ENCODE measurements at places on chromosomes 6 and 20. TPM values are rescaled to one million over a fixed set of nuclear protein-coding genes. Genes with fewer than 3 reads are reported as not detected.

DNA sequence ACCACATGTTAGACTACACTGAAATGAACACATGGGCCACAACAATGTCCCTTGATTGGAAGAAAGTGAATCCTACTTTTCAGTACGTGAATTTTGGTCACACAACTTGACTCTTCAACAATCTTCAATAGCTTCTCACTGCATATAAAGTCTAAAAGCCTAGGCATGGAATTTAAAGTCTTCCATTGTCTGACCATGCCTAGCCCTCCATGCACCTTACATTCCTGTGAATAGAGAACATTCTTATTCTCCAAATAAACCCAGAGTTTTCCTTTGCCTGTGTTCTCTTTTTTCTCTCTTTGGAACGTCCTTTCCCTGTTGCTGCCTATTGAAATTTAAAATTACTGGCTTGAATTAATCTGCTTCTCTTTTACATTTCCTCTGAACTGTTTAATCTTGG is 207.5 kb downstream of the ASCC3 start:
- no peak for DNase-seq

SEMG1 gene
- not detected for total RNA-seq

GRCh38 chr6:4670824-4671409 is 105.3 kb upstream of the CDYL start:
- no peak for DNase-seq

- DNase-seq: no peak
These were observed 28.6 kb downstream of the CEP43 start for GRCh38 chr6:167027772-167028171.

DNA sequence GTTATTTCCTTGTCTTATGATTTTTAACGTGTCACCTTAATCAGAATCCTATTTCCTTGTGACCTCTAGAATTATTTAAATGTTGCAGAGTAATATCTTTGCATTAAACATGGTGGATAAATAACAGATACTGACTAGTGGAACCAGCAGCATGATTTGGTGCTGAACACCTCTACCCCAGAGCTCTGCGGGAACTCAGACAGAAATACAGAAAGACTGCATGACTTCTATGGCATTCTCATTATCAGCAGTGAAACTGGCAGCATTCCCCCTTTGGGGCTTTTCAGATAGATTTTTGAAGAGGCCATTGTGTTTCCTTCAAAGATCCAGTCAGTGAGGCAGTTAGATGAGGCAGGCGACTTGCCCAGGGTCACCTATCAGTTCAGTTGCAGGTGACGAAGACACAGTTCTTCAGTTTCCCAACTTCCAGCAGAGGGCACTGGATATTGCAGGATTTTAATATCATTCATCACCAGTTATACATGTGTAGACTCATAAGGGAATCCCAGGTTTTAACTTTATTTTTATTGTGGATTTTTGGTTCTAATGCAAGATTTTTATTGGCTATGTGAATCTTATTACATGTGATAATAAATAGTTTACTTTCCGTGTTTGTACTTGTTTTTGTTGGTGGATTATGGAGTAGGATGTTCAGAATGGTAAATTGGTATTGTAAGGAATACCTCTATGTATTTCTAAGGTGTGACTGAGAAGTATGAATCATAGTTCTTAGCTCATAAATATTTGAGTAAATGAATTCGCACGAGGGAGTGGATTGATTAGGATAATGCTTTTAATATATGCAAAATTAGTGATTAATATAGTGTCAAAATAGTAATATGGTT is 81.3 kb downstream of the AFDN start:
- peak; percentile 8 for DNase-seq

- no peak for DNase-seq
These were observed 180.7 kb upstream of the GGTLC1 start for GRCh38 chr20:24169256-24169655.

DNA sequence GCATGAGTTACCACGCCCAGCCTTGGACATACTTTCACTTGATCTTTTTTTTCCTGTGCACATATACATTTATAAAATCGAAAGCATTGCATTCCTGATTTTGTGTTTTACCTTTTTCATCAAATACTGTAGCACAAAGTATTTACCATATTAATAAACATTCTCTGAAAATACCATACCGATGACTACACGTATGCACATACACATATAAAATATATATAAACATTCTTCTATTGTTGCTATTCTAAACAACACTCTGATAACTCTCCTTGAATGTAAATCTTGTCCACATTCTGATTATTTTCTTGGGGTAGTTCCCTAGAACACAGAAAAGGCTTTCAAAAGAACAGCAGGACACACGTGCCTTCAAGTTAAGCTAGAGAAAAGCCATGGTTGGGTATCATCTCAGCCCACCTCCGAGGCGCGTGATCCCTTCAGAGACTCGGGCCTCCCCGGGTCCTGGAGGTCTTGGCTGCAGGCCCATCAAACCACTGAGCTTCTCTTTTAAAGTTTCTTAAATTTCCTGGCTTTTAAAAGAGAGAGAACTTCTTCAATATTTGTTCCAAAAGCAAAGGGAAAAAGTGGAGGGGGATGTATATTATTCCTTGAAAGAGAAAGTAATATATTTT is 198.1 kb downstream of the MYLK4 start:
- DNase-seq: no peak

TBXT gene
- total RNA-seq: not detected

- no peak for DNase-seq
These were observed 65.9 kb upstream of the FBXL4 start for GRCh38 chr6:99013661-99014060.

Data from activated naive CD4-positive, alpha-beta T cell treated with anti-CD3 and anti-CD28 coated beads for 36 hours (primary cell).